Activated CD4-positive, alpha-beta T cell treated with anti-CD3 and anti-CD28 coated beads, Interleukin-2, amount 50 U/mL, for 4 hours (primary cell): ENCODE measurements at places on chromosomes 1 and 21.

- DNase-seq = no peak
These were observed 110.0 kb downstream of the PAX7 start for GRCh38 chr1:18740617-18741016.

DNA sequence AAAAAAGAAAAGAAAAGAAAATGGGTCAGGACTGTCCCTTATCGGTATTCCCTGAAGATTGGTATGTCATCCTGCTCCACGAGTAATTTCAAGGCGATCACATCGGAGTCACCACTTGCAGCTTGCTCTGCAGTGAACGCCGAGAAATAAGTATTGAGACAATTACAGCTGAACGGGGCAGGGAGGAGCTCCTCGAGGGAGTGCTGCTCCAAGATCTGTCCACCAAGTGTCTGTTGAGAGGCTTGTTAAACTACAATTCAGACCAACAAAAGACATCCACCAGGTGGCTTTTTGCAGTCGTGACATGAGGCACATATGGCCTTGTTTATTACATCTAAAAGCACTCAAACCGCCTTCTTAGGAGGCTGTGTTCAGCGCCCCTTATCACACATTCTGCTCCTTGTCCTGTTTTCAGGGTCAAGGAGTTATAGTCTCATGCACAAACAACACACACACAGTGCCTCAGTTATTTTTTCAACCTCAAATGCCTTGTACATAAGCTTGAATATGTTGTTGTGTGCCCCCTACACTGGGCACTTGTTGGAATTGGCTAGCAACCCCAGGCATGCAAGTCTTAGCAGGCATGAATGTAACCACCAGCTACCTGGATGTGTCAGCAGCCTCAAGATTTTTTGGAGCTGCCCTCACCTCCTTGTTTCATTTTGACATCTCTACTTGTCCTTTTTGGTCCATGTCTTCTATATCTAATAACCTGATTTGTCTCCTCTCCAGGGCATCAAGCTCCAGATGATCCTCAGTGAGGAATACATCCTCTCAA, 13.0 kb upstream of the CD48 start:
- no peak for DNase-seq

DNA sequence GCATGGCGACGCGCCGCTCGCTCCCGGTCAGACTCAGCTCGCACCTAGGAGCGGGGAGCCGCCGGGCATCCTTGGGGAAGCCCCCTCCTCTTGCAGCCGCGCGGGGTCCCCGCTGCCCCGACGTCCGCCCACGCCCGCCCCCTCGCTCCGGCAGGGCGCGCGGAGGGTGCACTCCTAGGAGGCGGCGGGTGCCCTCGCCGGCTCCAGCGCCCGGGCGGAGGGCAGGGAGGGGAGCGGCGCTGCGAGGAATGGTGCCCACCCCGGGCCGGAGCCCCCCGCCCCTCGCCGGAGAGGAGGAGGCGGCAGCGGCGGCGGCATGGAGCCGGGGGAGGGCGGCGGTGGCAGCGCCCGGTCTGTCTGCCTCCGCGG, 488 bp downstream of the FAM78B start:
- no peak for DNase-seq

GRCh38 chr1:221117133-221117532, 237.9 kb downstream of the HLX start:
- no peak for DNase-seq

DNA sequence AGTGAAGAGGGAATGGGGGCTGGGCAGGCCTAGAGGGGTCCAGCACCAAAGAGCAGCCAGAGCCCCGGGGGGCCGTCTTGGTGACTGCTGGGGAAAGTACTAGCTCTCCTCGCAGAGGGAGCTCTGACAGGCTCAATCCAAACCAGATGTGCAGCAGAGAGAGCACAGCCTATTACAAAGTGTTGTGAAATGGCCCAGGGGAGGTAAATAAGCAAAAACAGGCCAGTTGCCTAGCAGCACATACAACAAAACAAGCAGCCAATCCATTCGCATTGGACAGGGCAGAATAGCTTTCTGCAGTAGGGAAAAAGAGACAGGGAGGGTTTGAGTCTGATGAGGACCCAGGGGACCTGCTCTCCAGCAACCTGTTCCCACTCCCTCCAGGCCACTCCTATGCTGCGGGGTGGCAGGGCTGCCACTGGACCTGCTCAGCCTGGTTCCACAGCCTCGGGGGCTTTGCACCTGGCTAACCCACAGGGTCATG, 239.6 kb upstream of the FGGY start:
- no peak for DNase-seq

GRCh38 chr1:78619446-78619802, 824 bp upstream of the IFI44L start:
- no peak for DNase-seq

DNA sequence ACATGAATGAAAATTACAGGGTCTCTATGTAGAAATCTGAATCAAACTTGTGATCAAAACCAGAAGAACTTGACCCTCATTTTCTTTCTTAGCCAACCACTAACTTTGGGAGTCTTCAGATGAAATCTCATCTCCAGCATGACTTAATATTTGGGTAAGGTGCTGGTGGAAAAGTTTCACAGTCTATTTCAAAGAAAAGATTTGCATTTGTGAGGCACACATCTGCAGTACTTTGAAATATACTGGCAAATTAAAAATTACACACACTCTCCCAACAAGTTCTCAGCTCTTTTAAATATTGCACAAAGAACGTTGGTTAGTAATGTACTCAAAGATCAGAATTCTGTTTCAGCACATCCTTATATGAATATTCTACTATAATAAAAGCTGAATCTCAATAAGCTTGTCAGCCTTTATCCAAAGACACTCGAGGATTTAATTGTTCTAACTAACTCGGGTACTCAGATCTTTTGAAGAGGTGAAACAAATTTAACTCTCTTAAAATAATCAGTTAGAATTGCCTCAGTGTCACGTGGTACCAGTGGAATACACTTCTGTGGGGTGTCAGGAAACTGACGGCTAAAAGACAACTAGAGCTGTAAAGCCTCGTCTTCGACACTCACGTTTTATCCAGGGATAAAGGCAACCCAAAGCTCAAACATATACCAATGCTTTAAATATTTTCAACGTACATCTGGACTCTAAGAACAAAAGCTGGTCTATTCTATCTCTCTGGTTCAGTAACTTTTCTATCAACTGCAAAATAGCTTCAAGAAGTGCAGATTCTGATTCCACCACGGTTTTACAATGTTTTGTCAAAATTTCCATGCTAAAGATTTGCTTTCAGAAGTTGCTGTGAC, 19.0 kb downstream of the SAMSN1 start:
- no peak for DNase-seq

- no peak for DNase-seq
These were observed 28.9 kb downstream of the RNF2 start for GRCh38 chr1:185074307-185074706.

DNA sequence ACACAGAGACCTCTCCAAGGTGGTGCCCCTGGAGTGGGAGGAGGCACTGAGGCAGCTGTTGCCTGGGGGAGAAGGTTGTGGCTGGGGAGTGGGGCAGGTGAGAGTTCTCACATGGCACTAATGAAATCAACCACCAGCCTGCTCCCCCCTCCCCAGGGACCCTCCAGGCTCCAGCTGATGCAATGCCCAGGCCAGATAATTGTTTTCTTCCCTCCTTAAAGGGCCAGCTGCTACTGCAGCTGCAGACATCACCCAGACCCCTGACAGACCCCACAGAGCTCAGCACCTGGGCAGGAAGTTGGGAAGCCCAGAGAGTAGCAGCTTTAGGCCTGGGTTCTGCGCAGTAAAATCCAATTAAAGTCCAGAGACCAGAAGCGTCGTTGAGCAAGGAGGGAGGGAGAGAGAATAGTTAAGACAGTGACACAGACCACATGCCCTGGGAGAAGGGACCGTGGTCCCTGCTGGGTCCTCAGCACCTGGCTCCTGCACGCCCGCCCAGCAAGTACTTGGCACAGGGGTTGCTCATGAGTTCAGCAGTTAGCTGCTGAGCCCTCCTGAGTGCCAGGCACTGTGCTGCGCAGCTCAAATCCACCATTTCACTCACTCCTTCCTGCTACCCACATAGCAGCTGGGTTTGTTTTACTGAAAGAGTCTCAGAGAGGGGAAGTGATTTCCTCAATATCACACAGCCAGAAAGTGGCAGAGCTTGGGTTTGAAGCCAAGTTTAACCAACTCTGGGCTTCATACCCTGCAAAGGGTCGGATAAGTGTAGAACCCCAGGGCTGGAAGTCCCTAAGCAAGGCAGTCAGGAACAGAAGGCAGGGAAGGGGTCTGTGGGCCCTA, 1.9 kb downstream of the RIMS3 start:
- no peak for DNase-seq

DNA sequence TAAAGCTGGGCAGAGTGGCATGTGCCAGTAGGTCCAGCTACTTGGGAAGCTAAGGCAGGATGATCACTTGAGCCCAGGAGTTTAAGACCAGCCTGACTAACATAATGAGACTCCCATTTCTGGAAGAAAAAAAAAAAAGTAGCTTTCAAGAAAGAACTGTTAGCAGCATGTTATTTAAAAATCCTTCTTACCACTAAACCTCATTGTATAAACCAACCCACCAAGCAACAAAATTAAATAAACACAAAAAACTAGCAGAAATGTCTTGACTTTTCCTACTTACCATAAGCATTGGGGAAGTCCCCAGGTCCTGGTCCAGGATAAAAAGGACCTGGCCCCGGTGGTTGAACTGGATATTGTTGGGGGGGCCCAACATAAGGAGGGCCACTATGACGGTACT, 192.9 kb upstream of the HP1BP3 start:
- no peak for DNase-seq

DNA sequence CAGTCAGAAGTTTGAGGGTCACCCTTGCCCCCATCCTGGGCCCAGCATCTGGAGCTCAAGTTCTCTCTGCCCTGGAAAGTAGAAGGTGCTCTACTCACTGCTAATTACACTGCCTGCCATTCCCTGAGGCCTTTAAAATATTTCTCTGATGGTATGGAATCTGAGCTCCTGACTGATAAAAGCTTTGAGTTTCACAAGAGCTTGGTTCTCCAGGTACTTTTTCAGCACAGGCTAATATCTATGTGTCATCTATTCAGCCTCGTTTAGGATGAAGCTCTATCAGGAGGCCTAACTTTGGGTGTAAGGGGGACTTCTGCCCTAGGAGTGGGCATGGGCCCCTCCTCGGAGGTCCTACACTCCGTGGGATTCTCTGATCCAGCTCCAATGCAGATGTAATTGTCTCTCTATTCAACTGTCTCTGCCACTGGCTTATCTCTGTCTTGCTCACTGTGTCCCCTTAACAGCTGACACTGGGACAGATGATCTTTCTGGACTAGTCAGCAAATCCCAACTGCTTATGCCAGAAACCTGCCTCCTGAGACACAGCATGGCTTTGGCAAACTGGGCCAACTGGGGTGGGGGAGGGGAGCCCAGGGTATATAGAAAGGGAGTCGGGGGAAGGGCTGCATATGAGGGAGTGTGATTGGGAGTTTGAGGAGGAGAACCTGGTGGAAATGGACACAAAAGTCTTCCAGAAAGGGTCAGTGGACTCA, 104.2 kb upstream of the GADD45A start:
- DNase-seq = no peak

DNA sequence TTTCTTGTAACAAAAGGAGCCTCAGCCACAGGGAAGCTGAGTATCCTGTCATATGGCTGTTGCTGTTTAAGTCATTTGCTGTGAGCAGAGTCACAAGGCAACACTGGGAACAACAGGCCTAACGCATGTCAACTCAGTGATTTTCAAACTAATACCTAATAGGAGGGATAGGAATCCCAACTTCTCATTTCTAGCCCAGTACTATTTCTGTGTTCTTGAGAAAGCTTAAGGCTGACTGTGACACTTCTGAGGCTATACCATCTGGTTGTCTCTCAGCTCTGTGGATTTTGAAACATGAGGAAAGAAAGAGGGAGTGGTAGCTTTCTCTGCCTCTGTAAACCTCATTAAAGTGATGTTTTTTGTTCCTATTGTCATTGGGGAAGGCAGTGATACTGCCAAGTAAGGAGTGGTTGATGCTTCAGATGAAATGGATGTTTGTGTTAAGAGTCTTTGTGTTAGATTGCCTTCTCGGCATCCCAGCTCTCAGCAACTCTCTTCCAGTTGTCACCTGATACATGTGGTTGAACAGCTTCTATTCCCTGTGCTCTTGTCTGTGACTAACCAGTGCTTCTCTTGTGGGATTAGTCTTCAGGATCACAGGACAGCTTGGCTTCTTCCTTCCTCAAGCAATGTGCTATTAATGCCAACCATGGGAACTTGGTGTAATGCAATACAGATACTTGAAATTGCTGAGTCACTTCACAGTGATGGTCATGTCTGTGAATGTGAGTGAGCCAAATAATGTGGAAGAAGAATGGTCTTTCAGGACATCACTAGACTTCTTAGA, 166.8 kb upstream of the IVNS1ABP start:
- no peak for DNase-seq

GRCh38 chr21:44482581-44483287, 27.4 kb downstream of the LRRC3 start:
- no peak for DNase-seq

GRCh38 chr1:172095846-172096245, 254.5 kb downstream of the DNM3 start:
- no peak for DNase-seq

GRCh38 chr1:147109041-147109440, 63.2 kb downstream of the PRKAB2 start:
- DNase-seq = no peak

DNA sequence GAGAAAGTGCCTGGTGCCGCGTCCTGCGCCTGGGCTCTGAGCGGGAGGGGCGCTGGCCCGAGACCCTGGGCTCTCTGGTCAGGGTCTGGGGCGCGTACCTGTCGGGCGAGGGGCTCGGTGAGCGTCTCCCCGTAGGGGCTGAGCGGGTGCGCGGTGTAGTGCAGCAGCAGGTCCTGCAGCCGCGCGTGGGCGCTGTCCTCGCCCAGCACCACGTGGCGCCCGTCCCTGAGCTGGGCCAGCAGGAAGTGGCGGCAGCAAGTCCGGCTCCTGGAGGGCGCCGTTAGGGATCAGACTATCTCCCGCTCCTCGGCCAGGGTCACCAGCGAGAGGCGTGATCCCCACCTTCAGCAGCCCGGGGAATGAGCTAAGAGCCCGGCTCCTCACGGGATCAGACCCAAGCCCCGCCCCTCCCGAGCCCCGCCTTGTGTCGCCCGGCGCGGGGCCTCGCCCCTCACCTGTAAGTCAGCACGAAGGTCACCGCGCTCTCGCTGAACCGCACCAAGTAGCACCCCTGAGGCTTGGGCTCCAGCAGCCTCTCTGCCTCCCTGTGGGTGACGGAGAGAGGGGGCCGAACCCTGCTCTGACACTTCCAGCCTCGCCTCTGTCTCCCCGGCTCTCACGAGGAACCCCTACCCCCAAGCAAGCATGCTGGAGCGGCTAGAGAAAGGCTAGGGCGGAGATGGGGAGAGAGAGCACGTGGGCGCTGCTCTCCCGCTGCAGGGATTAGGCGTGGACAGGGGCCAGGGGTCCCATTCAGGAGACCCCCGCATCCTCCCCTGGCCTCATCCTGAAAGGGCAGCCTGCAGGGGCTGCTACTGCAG, 2.7 kb downstream of the SH2D2A start:
- DNase-seq = peak; percentile 76

DNA sequence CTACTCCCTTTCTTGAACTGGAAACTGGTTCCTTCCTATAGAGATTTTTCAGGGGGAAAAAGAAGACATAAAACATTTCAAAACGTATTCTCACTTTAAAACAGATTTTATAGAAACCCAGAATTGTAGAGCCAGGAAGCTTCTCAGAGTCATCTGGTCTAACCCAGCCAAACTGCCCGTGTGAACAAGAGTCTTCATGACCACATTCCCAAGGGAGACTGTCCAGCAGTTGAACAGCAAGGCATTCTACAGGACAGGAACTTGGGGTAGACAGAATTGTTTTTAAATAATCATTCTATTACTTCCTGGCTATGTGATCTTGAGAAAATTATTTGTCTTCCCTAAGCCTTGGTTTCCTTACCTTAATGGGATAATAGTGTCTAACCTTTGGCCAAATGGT, 163.5 kb upstream of the IVNS1ABP start:
- DNase-seq = no peak
